ENCODE measurements at places on chromosomes 7 and 10.

GRCh38 chr10:56327118-56327517, 33.9 kb downstream of the ZWINT start:
- no peak for DNase-seq

DNA sequence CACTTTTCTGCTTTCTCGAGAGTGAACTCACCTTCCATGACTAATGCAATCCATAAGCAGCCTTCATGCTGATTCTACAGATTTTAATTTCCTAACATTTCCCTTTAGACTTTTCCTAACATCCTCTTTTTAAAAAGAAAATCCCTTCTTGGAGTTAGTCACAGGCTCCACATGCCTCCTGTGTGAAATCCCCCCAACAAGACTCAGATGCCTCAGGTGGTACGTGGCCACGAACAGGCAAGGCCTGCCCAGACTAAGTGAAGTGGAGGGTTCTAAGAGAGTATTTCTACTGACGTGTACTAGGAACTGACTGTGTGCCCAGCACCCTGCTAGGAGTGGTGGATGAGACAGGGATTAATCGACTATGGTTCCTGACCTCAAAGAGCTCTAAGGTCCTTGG, 125.9 kb upstream of the HPS1 start:
- no peak for DNase-seq

- DNase-seq = peak; percentile 98
Measured at GRCh38 chr10:5944389-5945189, 32.8 kb downstream of the IL15RA start.

DNA sequence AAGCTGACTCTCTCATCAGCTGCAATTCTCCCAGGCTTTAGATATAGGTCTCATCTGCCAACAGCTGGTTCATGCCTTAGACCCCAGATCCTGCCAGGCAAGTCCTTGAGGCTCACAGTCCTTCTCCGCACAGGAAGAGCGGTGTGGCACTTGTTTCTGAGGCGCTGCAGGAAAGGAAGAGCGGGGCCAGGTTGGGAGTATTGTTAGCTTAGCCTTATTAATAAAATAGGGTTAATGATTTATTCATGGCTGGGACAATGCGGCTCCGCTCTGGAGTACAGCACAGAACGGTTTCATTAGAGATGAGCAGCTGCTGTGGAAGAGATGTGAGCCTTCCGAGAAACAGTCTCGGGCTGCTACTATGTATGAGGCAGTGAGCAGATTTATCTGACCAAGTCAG, 78.1 kb downstream of the FZD1 start:
- DNase-seq = no peak

DNA sequence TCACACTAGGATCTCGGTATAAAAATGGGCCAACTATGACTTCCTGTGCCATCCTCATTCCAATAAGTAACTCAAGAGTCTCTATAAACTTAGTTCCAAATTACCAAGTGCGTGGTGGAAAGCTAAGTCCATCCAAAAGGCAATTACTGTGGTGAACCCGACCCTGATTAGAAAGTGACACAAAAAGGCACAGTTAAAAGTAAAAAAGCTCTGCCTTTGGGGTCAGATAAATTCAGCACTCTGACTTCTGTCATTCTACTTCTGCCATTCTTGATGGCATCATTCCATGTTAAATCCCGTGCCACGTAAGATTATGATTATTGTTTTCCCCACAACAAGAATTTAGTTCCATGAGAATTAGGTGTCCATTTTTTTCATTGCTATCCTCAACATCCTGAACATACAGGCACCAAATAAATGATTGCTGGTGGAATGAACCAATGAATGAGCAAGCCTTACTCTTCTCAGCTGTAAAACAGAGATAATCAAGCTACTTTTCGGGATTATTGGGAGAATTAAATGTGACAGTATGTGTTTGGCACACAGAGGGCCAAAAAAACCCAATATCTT, 877 bp downstream of the NCOA4 start:
- DNase-seq = no peak

- peak; percentile 7 for DNase-seq
Measured at GRCh38 chr10:32771217-32771616, 186.8 kb downstream of the ITGB1 start.

DNA sequence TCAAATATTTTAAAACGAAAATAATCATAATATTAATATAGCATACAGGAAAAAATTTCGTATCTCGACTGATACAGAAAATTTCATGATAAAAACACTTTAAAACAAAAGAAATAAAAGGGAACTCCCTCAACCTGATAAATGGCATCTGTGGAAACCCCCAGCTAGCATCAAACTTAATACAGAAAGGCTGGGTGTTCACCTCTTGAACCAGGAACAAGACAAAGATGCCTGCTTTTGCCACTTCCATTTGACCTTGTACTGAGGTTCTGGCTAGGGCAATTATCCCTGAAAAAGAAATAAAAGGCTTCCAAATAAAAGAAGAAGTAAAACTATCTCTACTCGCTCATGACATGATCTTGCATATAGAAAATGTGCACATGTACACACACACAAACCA, 2.5 kb upstream of the ALOX5 start:
- no peak for DNase-seq
